Astrocyte of the spinal cord (primary cell): ENCODE measurements at places on chromosomes 5 and 9.

- DNase-seq, result peak; percentile 70
Measured at GRCh38 chr9:137611623-137612609, 6.4 kb downstream of the ARRDC1 start.

DNA sequence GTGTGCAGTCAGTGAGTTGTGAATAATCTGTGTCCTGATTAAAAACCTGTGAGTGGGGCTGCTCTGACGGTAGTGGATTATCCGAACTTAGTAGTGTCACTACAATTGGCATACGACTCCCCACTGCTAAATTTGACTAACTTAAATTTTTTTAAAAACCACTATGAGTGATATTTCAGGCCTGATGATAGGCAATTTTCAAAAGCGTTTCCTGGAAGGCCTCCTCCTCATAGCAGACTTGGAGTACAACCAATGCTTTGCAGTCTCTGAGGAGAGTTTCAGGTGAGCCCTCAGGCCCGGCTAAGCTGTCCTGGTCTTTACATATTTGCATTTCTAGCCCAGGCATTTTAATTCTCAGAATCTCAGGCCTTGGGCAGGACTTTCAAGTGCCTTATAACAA is 10.8 kb downstream of the BTNL8 start:
- DNase-seq, result no peak

DNA sequence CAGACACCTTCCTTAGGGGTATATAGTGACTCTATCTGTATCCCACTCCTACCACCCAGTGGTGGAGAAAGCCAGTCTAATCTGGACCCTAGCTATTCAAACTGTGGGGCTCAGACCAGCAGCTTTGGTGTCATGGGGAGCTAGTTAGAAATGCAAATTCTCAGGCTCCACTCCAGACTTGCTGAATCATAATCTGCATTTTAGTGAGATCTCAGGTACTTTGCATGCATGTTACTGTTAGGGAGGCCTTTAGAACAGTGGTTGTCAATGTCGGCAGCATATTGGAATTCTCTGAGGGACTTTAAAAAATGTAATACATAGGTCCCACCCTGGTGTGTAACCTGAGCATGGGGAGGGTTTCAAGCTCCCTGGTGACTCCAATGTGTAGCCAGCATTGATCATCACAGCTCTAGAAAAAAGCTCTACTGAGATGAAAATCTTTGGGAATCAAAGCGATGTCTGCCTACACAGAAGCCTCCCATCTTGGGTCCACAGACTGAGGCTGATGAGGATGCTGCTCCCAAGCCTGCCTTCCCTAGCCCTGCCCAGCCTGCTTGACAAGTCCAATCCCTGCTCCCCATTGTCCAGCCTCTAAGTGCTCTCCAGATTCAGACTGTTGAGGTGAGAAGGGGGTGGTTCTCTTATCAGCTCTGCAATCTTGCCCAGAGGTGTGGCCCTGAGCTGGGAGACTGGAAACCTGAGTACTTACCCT is 11.9 kb upstream of the GM2A start:
- DNase-seq, result no peak

- DNase-seq, result no peak
Measured at GRCh38 chr5:2904956-2905355, 153.5 kb upstream of the IRX2 start.

DNA sequence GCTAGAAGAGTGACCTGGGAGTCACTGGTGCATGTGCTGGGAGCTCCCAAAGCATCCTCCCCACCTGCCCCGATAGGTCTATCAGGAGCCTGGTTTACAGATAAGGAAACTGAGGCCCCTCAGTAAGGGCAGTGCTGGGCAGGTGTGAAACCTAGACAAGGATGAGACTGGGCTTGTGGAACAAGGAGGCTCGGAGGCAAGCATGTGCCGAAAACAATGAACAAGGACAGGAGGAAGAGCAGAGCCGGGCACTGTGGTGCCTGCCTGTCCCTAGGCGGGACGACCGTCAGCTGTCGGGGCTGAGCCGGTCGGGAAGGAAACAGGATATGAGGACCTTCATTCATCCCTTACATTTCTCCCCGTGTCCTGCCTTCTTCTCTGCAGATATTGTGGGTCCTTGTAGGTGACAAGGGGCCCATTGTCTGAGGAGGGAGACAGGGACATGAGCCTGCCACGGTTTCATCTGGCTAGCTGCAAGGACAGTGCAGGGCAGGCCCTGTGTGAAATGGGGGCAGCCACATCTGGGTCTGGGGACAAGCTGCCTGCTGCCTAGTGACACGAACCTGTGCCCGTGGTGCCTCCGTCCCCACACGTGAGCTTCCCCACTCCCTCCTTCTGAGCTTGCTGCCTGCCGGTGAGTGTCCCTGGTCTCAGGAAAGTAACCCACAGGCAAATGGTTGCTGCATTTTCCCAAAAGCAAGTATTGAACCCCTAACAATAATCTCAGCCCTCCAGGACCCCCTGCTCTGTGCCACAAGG is 18.6 kb downstream of the FGD3 start:
- DNase-seq, result no peak

GRCh38 chr9:33043671-33044070 is 18.6 kb downstream of the DNAJA1 start:
- no peak for DNase-seq

DNA sequence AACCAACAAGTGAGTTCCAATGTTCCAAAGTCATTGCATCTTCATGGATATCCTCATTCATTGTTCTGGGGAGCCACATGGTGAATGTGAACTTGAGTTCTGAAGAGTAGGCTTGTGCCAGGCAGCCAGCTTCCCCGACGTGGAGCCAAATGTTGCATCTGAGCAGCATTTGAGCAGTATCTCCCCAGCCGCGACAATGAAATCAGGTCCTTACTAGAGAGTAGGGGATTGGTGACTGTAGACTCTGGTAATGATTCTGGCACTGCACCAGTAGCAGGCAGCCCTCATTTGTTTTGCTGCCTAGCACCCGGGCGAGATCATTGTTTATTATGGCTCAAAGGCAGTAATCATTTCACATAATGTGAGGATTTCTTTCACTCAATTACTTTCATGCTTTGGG is 451.4 kb upstream of the C9orf72 start:
- DNase-seq, result no peak

DNA sequence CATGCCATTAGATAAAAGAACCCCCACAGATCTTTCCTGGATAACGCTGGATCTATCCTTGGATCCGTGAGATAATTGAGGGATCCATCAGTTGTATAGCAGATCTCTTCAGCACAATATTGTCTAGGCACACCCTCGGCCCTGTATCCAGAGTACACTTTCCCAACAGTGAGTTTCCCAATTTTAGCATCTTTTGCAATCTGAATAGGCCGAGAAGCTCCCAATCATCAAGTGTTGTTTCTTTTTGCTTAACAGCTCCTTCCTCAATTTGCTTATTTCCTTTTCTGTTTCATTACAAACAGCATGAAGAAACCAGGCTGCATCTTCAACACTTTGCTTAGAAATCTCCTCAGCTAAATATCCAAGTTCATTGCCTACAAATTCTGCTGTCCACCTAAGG is 4.4 kb upstream of the SPTLC1 start:
- no peak for DNase-seq

GRCh38 chr9:16712787-16713186 is 157.7 kb downstream of the BNC2 start:
- no peak for DNase-seq

DNA sequence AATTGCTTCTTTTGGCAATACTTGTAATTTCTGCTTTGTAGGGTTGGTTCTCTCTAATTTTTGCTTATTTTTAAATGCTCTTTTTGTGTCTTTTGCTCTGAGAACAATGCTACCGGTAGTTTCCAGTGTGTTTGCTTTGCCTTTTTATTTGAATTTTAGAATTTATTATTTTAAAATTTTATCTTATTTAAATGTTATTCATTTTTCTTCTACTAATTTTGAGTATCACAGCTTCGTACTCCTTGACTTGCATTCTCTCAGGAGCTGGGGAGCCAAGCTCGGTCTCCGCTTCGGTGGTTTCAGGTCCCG is 45.9 kb downstream of the ANXA2R start:
- DNase-seq, result no peak

DNA sequence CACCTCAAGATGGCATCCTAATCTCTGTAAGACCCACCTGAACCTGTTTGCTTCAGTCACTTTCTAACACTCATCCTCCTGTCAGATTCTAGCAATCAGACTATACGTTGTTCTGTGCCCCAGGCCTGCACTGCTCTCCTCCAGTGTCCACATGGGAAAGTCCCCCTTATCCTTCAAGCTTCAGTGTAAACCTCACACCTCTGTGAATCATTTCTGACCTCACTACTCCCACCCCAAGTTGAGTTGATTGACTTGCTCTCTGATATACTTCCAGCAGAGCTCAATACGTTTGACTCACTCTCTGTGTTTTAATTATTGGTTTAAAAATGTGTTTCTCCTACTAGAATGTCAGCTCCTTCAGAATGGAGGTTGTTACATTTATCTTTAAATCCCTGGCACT is 240.2 kb downstream of the FBXL17 start:
- no peak for DNase-seq

- no peak for DNase-seq
Measured at GRCh38 chr5:8138884-8139283, 269.9 kb downstream of the MTRR start.

DNA sequence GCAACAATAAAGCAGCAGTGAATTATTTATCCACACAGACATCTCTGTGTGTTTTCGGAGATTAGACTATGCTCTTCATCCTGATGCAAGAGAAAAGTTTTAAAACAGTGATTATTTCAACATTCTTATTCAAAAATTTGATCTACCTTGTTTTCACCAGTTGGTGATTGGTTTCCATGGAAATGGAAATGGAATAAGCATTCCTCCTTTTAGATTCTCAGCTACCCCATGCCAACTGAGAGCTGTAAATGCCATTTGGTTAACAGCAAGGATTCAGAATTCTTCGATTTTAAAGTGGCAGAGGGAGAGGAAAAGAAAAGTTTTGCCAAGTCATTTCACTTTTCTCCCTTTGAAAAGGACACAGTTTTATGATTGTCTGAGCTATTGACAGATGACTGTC is 154.7 kb downstream of the PCSK5 start:
- no peak for DNase-seq

DNA sequence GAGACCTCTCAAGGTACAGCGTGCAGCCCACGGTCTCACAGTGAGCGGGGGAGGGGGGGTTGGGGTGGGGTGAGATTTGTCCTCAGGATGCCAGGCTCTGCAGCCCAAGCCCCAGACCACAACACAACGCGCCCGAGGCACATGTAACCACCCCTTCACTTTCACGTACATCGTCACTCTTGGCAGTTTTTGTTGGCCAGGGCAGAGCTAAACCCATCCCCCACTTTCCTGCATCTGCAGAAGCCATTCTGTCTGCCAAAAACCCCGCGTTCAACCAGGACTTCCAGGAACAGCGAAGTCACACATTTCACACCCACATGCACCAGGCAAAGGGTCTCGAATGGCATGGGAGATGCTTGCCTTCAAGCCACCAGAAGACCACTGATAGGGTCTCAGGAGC is 9.4 kb upstream of the SMIM23 start:
- DNase-seq, result no peak

- no peak for DNase-seq
Measured at GRCh38 chr9:132164604-132165362, 2.9 kb downstream of the NTNG2 start.

GRCh38 chr5:60943624-60944023 is 1.2 kb downstream of the ERCC8 start:
- no peak for DNase-seq

DNA sequence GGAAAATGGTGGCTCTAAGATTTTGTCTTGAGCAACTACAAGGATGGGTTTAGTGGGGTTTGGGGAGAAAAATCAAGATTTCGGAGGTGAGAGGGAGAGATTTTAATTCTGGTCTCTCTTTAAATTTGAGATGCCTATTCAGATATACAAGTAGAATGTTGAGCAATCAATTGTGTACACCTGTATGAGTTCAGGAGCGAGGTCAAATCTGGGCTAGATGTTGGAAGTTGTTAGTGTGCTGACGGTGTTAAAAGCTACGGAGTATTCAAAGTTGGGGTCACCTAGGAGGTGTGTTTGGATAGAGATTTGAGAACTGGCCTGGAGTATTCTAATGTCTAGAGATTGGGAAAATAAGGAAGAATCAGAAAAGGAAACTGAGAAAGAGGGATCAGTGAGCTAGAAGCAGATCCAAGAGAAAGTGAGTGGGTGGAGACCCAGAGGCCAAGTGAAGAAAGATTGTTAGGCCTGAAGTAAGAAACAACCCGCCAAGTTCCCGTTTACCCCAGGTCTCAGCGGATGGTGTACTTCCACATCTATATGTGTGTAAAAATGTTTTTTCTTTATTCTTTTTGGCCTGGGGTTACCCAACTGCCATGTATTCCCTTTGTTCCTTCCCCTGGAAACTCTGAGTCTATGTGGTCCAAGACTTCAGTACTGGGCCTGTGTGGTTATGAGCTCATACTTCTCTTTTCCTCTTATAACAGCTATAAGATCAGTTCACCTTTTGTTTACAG is 11.9 kb upstream of the ARHGAP26 start:
- no peak for DNase-seq

- DNase-seq, result no peak
Measured at GRCh38 chr9:122133984-122134535, 25.5 kb downstream of the NDUFA8 start.

- DNase-seq, result no peak
Measured at GRCh38 chr5:10300246-10300645, 7.5 kb downstream of the CMBL start.

- no peak for DNase-seq
Measured at GRCh38 chr5:151288180-151288579, 15.4 kb downstream of the SLC36A3 start.

GRCh38 chr5:1186351-1187233 is 14.8 kb upstream of the SLC6A19 start:
- no peak for DNase-seq
